ENCODE measurements at places on chromosomes 2 and 18.

GRCh38 chr18:35049111-35050027 is 8.2 kb downstream of the MAPRE2 start:
- DNase-seq = no peak

DNA sequence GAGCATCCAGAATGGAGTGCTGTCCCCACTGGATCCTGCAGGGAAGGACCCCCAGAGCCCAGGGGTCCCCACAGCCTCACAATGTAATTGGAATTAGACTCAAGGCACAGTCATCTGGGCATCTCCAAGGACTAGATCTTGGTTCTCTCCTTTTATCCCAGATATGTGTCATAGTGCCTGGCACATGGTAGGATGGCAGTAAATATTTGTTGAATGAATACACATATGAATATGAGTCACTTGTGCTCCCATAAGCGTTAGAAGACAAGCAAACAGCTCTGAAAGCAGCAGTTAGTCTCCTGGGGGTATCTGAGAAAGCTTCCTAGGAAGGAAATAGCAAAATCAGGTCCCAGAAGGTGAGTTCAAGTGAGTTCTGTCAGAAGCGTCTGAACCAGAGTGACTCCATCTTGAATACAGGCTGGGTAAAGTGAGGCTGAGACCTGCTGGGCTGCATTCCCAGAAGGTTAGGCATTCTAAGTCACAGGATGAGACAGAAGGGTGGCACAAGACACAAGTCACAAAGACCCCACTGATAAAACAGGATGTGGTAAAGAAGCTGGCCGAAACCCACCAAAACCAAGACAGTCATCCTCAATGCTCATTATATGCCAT is 234.1 kb upstream of the ID2 start:
- DNase-seq = no peak

GRCh38 chr2:17299891-17300540 is 218.2 kb downstream of the RAD51AP2 start:
- DNase-seq = no peak

DNA sequence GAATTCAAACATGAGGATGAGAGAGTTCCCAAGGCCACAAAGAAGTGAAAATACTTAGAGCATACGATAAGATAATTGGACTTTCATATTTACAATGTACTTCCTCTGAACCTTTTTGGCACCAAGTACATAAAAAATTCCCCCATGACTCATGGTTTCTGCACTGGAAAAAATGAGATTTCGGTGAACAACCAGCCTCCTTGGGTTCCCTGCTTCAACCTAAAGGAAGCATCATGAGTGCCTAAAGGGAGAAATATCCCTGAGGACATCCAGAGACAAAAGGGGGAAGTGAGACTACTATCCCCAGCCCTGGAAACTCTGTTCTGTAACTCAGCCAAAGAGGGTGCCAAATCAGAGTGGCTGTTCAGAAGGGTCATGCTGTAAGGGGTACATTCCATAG is 562.7 kb upstream of the SLC39A10 start:
- no peak for DNase-seq

DNA sequence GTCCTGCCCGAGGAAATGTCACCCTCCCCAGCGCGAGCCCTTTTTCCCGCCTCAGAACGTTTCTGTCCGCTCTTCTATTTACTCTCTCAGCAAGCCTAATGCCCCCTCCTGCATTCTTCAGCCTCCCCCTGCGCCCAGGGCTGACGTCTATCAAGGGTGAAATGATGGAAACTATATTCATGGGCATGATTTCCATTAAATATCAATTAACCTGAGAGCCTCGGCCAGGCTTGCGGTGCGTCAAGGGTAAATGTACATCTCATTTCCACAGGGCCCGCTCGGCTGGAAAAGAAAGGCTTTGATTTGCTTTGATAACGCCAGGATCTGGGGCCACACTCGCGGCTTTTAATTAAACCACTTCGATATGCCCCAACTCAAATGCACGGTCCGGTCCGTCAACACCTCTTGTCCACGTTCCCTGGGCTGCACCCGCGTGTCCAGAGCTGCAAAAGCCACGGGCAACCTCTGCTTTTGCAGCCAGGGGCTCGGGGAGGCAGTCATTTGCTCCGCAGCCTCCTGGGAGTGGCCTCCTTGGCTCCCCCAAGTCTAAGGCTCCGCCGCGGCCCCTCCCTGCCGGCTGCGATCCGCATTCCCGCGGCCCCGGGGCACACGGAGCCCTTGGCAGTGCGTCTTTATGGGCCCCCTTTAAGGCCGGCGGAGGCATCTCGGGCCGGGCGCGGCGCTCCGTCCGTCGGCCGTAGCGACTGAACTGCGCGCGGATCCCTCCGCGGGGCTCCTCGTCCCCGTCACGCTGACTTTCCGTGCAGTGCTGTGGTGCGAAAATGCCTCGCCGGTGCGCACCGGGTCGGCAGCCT is at the start of gene HOXD8:
Gene HOXD8 (plus strand): TSS at position 724 of the 815 bp plus-strand sequence. CDS start 662 bp downstream, outside the sequence.
- DNase-seq = peak; percentile 35

DNA sequence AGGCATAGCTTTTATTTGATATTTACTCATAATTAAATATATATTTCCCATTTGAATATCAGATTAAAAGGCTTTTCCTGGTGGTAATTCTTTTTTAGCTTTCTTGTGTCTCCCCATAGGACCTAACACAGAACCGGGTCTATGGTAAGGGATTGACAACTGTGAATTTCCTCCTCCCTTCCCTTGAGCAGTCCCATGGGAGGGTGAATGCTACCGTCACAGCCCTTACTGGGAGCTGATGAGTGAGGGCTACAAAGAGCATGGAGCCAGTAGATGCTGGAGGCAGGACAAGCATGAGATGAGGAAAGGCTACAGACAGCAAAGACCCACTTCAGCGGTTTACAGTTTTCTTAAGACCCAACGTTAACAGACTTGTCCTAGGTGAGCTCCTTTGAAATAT is 170.6 kb upstream of the EPAS1 start:
- DNase-seq = no peak

GRCh38 chr2:235500110-235500760 is 6.4 kb downstream of the AGAP1 start:
- DNase-seq = no peak

DNA sequence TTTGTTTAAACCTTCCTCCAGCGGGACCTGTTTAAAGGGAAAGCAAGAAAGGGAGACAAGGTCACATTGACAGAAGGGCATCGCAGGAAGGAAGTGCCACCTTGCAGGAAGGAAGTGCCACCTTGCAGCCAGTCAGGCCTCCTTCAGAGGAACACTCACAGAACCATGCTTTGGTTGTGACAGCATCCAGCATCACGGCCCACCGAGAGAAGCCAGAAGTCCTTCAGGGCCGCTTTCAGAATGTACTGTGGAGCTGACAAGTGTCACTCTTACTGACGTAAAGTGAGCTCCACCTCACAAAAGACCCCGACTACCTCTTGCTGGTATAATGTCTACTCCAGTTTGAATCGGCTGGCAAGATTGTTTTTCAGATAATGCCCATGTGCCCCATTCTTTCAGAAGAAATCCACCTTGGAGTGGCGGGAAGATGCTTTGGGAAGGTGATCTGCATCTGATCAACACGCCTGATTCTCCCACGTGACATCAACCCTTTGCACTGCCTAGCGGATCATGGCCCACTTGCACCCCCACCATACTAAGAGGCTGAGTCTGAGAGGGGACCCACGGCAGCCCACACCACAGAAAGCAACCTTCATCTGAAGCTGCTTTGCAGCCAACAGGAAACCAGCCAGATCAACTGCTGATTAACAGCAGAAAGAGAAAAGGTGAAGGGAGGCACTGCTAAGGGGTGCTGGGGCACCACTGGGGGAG is 99.8 kb downstream of the UXS1 start:
- DNase-seq = no peak

DNA sequence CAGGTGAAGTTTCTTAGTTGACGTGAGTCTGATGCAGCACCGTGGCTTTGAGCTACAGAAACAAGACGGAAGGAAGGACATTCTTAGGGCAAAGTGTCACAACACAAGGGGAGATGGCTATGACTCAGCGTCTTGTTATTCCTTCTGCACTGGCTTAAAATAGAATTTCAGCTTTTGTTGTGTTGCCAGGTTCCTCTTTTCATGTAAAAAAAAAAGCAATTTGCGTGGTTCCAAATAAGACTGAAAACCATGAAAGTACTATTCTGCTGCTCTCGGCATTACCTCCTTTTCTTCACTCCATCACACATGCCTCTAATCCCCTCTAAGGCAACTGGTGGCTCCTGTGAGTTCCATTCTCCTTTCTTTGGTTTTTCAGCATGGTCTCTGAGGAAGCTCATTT is 150.1 kb downstream of the ANTXR1 start:
- DNase-seq = no peak

DNA sequence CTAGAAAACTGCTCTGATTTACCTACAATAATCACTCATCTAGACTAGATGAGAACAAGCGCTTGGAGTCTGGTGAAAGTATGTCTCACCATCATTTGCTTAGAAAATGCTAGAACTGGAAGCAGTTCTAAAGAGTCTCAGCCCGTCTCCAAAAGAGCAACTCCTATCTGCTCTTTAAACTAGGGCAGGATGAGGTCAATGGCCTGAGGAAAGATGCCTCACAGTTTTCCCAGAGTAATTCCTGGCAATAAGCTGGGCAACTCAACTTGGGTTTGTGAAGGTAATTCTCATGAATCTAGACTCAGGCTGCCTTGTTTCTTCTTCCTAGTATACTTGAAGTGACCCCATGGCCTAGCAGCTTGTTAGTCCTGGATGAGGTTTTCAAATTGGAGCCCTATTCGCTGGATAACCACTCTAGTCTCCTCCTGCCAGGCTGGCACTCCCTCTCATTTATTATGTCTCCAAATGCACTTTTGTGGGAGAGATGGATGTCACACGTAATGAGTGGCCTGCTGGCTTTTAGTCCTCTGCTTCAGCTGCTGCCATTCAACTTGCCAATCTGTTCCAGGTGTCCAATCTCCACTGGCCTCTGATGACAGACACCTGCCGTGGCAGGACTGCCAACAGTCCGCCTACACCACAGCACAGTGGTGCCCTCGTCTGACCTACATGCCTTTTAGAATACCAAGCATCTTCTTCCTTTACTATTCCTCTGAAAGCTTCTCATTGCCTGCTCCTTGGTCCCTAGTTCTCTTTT is 80.9 kb downstream of the CABYR start:
- no peak for DNase-seq

DNA sequence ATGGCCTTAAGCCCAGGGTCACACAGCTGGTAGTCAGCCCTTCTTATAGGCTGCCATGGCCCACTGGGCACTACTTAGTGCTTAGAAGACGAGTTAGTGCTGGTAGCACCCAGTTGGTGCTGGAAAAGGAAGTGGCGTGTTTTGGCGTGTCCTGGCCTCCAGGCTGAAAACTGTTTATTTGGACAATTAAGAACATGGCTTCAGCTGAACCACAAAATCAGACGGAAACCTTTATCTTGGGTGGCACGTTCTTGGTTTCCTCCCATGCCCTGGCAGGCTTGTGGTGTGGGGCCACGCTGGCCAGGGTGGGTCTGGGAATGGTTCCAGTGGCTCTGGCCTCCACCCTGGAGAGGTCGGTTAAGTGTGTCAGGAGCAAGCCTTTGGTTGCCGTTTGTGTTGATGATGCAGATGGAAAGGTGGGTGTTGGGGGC is 141.5 kb upstream of the HAAO start:
- DNase-seq = no peak

- no peak for DNase-seq
These were observed 134.2 kb downstream of the SMAD7 start for GRCh38 chr18:48816554-48816953.

GRCh38 chr2:184532551-184532950 is 65.8 kb upstream of the ZNF804A start:
- no peak for DNase-seq

GRCh38 chr2:105287692-105288091 is 41.8 kb downstream of the TGFBRAP1 start:
- DNase-seq = no peak

DNA sequence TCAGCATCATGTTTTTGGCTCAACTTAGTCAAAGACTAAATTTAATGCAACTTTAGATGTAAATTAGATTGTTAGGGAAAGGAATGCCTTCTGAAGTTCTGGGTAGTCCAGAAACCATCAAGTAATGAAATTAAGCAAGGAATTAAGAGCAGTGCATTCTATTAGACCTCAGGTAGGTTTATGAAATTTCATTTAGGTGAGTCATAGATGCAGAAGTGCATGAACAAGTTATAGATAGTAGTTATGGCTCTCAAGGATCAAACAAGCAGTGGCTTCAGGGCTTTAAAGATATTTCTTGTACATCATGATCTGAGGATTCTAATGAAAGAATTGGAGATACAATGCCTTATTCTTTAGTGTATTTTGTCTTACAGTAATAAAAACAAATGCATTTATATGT is 25.4 kb upstream of the SPOPL start:
- DNase-seq = no peak

DNA sequence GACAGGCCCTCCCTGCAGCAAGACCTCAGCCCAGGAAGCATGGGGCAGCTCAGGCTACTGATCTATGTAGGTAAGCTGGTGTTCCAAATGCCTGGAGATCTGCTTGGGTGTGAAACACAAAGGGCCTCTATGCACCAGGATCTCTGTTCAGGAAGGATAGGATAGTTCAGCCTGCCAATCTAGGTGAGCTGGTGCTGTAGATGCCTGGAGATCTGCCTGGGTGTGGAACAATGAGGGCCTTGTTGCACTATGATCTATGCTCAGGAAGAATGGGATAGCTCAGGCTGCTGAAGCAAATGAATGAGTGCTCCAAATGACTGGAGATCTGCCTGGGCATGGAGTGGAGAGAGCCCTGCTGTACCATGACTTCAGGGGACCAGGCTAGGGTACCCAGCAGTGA is 48.9 kb upstream of the MYL1 start:
- peak; percentile 2 for DNase-seq

DNA sequence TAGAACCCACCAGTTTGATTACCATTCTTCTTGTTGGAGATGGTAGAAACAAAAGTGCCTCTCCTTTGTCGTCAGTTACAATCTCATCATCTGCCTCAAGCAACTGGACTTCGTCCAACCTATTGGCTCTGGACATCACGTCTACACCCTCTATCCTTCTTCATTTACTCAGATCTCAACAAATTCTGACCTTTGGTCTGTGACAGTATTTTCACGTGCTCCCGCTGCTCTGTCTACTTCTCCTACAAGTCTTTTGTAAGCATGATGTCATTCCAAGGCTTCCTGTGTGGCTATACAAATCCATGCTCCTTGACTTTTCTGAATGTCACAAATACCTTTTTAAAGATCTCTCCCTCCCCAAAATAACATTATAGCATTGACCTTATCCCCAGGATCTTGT is 43.0 kb upstream of the PID1 start:
- no peak for DNase-seq

DNA sequence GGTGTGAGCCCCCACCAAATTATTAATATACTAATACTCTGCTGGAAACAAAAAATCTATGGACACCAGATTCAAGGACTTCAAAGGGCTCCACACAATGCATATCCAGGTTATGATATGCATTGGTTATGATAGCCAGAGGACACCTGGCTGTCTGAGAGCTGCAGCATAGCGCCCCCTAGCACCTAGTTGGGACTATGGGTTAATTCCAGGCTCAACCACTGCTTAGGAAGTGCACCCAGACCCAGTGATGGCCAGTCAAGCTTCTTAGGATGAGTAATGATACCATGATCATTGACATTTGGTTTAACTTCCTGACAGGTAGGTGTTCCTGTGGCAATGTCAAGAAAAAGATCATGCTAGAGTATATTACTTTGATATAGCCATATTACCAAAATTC is 3.8 kb upstream of the FRZB start:
- DNase-seq = no peak
